ENCODE measurements at places on chromosomes 4 and X.

DNA sequence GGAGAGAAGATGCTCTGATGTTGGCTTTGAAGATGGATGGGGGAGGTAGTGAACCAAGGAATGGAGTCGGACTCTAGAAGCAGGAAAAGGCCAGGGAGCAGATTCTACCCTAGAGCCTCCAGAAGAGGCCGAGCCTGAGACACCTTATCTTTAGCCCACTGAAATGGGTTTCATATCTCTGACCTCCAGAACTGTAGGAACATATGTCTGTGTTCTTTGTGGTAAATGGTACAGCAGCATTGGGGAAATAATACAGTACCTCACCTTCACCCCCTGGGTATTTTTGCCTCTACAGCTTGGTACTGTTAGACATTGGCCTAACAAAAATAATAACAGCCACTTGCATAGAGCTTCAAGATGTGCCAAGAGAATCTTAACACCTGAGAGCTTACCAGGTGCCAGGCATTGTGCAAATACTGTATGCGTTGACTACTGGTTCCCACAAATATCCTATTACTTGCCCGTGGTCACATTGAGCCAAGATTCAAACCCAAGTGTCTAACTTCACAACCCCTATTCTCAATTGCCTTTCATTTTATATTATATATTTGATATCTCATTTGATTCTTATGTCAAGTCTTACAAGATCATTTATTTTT is 57.0 kb upstream of the PGM2 start:
- DNase-seq = no peak

- DNase-seq = no peak
Measured at GRCh38 chr4:26420913-26421312, 69.4 kb downstream of the CCKAR start.

GRCh38 chrX:137172317-137172948 is 138.6 kb upstream of the GPR101 start:
- DNase-seq = no peak

DNA sequence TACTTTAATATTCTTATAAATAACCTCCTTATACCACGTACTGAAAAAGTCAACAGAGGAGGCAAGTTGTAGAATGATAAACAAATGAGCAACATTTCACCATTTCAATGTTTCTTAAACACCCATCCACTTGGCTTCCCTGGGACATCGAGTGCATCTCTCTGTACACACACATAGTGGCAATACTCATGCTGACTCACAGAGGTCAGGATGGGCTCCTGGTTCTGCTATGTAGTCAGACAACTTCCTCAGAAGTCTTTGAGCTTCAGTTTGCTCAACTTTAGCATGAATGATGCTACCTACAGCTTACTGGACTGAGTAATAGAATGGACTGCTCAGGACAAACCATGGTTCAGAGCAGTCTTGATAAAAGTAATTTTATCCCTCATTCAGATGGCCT is 56.9 kb downstream of the MAD2L1 start:
- DNase-seq = no peak

- no peak for DNase-seq
Measured at GRCh38 chr4:7890635-7891393, 48.8 kb downstream of the AFAP1 start.

DNA sequence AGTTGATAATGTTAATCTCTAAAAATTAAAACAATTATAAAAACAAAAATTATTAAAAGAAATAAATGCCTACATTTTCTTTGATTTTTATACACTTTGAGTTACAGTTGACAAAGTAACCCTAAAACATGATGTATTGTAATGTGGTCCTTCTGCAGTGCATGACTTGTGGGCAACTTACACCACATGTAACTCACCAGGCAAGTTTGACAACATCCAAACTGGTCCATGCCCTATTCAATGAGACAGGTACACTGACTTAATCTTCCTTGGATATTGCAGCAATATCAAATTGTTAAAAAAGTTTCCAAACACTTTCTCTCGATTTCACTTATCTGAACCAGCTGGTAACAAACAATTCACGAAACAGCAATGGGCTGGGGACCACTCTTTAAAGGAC is 81.5 kb downstream of the FTHL17 start:
- DNase-seq = no peak

DNA sequence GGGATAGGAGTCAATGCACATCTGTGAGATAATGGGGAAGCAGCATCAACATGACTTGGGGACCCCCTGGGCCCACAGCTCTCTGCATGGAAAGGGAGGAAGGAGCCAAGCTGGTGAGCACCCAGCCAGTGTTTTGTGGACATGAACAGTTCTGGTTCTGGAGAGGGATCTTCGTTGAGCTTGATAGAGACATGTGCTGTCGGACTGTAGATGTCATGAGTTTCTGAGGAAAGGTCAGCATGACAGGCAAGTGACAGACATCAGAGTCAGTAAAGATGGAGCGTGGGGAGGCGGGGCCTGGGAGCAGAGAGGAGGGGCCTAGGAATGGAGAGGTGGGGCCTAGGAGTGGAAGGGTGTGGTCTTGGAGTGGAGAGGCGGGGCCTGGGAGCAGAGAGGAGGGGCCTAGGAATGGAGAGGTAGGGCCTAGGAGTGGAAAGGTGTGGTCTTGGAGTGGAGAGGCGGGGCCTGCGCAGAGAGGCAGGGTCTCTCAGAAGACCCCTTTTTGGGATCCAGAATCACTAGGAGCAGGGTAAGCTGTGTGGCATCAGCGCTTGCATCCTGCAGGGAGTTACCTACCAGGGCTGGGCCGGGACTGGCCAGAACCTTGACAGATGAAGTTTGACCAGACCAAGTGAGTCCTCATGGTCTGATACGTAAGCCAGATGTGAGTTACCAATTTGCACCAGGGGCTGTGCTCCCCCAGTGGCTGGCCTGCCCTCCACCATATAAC is 33.7 kb downstream of the PIGG start:
- DNase-seq = peak; percentile 28

- DNase-seq = no peak
Measured at GRCh38 chr4:10186228-10187214, 69.9 kb upstream of the WDR1 start.

- no peak for DNase-seq
Measured at GRCh38 chr4:153929675-153930074, 140.8 kb upstream of the SFRP2 start.

DNA sequence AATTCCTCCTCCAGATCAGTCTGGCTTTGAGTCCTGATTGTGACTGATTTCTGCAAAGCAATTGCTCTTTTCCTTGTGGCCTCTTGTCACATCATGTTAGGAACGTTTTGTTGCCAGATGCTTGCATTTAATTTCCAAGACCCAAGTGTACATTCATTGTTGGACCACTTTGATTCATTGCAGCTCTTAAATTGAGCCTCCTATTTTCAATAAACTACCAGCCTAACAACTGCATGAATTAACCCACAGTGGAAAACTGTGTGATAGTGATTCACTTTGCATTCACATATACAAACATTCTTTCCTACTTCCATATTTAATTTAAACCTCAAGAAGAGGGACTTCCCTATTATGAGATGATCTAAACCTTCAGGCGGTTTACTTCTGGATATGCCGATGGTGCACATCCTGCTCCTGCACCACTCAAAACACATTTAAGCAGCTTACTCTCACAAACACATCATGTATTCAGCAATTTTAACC is 118.4 kb downstream of the AFF1 start:
- no peak for DNase-seq

DNA sequence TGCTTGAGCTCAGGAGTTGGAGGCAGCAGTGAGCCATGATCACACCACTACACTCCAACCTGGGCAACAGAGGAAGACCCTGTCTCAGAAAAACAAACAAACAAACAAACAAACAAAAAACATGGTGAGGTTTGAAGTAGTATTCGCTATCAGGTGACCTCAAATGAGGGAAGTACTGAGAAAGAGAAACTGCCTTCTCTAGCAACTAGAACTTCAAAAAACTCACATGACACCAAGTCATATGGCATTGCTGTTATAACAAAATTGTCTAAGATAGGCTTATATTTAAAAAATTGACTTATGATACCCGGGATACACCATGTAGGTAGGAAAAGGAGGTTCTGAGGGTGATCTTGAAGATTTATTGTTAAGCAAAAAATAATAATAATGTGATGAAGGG is 10.3 kb downstream of the MPP1 start:
- no peak for DNase-seq

- DNase-seq = no peak
Measured at GRCh38 chr4:37879365-37879764, 11.5 kb upstream of the TBC1D1 start.

- no peak for DNase-seq
Measured at GRCh38 chr4:6071191-6071958, 53.1 kb upstream of the C4orf50 start.

DNA sequence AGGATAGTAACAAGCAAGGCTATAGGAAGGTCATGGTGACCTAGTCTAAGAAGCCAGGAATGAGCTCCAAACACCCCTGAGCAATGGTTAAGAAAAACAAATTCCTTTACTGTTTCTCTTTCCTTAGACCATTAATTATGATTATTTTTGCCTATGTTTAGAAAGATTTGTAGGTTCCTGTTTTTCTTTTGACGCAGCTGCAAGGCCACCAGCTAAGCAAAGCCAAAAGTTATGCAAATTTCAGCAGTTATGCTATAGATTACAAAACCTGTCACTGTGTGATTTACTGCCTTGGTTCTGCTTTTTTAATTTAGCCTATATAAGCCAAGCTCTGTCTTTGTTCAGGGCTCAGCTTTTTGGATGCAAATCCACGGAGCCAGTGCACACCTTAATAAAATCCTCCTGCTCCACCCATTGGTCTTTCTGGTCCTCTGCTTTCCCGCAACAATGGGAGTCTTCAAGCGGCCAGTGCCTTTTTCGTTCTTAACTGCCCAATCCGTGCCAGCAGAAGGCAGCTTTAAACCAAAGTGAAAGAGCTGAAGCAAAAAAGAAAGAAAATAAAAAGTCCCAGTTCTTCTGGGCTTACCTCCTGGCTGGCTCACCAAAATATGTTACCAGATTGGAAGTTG is 1.4 kb upstream of the CEP135 start:
- DNase-seq = peak; percentile 11

DNA sequence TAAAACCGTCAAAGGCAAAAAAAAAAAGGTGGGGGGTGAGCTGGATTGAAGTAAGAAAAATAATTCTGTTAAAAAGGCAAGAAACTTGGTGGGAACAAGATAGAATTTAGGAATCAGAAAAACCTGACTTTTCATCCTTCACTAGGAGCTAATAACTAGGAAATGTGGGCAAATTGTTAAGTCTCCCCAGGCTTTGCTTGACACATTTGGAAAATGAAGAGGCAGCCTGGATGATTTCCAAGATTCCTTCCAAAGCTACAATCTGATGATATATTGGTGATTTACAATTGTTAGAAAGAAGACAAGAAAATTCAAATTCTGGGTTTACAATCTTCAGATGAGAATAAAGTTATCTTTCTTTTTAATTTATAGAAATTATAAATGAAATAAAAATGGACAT is 1062.5 kb downstream of the ADGRL3 start:
- no peak for DNase-seq

GRCh38 chrX:2500803-2501558 is at the start of the genes DHRSX and ZBED1:
DHRSX (minus strand) TSS chrX:2500976; CDS start chrX:2500925, 51 bp downstream.
ZBED1 (minus strand) TSS chrX:2500976; CDS start chrX:2490719, 10,257 bp downstream.
- peak; percentile 62 for DNase-seq

- no peak for DNase-seq
Measured at GRCh38 chr4:52657618-52658501, 1.2 kb downstream of the USP46 start.

DNA sequence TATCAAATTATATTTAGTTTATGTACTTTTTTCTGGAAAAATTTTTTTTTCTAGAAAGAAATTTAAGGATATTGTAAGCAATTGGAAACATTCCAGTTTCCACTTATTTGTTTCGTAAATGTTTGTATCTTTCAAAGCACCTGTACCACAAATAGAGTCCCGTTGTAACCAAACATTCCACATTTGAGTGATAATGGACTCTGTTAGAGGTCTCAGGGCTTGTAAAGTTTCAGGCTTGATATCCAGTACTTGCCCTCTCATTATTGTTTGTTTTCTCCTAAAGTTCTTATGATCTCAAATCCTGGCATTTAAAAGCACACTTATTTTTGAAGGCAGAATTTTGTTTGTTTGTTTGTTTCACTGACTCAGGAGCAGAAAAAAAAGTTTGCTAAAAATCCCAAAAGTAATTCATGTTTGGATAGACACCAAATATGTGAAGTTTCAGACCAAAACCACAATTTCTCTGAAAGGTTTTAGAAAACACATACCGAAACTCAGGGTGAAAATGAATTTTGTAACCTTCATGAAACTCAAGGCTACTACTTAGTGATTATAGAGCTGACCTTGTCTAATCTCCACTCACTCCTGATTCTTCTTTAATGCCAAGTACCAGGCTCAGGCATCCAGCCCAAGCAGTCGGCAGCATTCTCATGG is 5.7 kb upstream of the TMEM192 start:
- no peak for DNase-seq

DNA sequence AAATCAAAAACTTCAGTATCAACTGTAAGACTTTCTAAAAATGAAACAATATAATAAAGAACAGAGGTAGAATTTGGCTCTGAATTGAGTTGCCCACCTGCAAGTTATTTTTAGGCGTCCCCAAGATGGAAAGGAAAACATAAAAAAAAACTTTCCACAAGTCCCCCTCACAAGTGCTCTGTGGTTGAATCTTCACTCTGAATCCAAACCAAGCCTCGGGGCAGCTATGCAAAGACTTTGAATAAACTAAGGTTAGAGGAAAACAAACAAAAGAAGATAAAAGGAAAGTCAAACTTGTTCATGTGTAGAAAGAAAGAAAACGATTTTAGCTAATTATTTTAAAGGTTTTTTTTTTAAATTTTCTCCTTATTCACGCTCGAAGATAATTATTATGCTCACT is 372.4 kb upstream of the SLIT2 start:
- no peak for DNase-seq

GRCh38 chrX:115462406-115462805 is 98.6 kb upstream of the PLS3 start:
- DNase-seq = no peak

- DNase-seq = no peak
Measured at GRCh38 chr4:41318839-41319530, 62.3 kb downstream of the UCHL1 start.

GRCh38 chr4:13893211-13893610 is 265.7 kb upstream of the BOD1L1 start:
- no peak for DNase-seq

- DNase-seq = no peak
Measured at GRCh38 chrX:134633832-134634231, 24.4 kb downstream of the PLAC1 start.

DNA sequence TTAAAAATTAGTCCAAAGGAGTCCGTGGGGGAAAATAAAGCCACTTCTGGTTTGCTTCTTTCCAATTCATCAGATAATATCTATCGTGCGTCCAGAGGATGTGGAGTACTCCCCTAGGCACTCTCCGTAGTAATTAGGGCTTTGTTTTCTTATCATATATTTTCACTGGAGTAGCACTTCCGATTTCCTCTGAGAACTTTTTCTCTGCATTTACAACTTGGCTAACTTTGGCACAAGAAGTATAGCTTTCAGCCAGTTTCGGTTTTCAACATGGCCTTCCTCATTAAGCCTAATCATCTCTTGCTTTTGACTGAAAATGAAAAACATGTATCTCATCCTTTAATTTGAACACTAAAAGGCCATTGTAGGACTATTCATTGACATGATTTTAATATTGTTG is 80.5 kb downstream of the CASP3 start:
- no peak for DNase-seq

GRCh38 chr4:6225469-6225868 is 25.1 kb upstream of the JAKMIP1 start:
- peak; percentile 14 for DNase-seq
